HuH-7 (cell line): ENCODE measurements at places on chromosomes 7 and 10.
A peak's percentile ranks its signal among the peaks of the same experiment; 100 is the strongest.

- no peak for DNase-seq
These were observed 65.8 kb downstream of the STK17A start for GRCh38 chr7:43648473-43649406.

- peak; percentile 40 for DNase-seq
These were observed 103.1 kb upstream of the APBB1IP start for GRCh38 chr10:26334932-26335573.

GRCh38 chr7:48421357-48421756 lies 250.1 kb downstream of the ABCA13 start:
- no peak for DNase-seq

DNA sequence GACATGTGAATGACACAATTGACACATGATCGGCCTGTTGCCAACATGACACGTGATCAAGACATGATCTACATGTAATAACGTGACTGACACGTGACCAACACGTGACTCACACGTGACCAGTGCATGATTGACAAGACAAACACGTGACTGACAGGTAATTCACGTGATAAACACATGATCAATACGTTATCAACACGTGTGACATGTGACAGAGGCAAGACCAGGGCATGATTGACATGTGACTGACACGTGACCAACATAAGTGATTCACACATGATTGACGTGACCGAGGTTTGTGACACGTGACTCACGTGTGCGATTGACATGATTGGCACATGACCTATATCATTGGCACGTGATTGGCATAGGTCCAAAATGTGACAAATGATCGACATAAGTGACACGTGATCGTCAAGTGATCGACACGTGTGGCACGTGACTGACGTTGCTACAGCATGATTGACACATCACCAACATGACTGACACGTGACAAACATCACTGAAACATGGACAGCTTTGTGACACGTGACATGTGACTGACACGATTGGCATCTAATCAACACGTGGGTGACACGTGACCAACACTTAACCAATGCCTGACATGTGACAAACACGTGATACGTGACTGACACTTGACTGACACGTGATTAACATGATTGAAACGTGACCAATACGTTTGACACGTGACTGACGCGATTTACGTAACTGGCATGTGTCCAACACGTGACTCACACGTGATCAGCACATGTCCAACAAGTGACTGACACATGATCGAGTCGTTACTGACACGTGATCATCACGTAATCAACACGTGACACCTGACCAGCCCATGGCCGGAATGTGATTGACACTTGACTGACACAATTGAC lies 23.0 kb downstream of the CRPPA start:
- no peak for DNase-seq

DNA sequence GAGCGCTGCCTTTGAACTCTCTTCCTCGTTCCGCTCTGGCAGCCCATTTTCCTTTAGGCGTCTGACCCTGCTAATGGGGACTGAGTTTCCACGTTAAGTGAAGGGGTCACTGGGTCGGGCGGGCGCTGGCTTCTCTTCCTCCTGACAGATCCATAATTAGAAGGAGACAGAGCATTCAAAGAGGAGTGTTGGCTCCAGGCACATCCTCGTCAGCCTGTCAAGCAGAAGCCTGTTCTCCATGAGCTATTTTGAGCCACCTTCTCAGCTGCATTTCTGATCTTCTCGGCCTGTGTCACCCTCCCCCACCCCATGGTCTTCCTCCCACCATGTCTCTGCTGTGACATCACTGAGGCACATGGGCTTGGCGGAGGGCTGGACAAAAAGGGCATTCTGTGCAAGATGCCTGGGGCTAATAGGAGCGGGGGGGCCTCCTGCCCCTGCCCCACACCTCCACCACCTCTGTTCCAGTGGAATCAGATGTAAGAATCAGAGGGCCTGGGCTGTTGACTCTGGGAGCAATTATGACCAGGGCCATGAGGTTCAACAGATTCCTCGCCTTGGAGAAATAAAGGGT lies 248.1 kb downstream of the PLXNA4 start:
- no peak for DNase-seq

GRCh38 chr7:123876557-123877256 lies 31.7 kb downstream of the HYAL4 start:
- DNase-seq = no peak

DNA sequence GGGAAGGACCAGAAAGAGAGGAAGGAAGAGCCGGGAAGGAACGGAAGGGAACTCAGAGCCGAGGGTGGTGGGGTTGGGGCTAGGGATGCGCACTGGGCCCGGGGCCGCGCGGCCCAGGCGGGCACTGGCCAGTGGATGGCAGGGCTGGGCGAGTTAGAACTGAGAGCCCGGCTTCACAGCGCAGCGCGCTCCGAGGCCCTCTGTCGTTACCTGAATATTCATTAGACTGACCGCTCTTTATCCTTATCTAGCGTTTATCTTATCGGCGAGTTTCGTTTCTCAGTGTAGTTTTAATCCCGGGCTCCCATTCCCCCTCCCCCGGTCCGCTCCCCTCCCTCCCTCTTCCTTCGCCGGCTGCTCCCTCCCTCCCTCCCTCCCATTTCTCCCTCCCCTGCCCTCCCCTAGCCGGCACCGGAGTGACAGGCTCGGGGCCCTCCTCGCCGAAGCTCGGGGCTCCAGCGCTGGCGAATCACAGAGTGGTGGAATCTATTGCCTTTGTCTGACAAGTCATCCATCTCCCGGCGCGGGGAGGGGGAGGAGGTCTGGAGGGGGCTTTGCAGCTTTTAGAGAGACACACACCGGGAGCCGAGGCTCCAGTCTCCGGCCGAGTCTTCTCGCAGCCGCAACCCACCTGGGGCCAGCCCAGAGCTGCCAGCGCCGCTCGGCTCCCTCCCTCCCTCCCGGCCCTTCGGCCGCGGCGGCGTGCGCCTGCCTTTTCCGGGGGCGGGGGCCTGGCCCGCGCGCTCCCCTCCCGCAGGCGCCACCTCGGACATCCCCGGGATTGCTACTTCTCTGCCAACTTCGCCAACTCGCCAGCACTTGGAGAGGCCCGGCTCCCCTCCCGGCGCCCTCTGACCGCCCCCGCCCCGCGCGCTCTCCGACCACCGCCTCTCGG lies at the start of gene PAX2:
PAX2 (plus strand) TSS at position 596 of the 895 bp plus-strand sequence. CDS start 679 bp downstream, outside the sequence.
- DNase-seq = no peak

DNA sequence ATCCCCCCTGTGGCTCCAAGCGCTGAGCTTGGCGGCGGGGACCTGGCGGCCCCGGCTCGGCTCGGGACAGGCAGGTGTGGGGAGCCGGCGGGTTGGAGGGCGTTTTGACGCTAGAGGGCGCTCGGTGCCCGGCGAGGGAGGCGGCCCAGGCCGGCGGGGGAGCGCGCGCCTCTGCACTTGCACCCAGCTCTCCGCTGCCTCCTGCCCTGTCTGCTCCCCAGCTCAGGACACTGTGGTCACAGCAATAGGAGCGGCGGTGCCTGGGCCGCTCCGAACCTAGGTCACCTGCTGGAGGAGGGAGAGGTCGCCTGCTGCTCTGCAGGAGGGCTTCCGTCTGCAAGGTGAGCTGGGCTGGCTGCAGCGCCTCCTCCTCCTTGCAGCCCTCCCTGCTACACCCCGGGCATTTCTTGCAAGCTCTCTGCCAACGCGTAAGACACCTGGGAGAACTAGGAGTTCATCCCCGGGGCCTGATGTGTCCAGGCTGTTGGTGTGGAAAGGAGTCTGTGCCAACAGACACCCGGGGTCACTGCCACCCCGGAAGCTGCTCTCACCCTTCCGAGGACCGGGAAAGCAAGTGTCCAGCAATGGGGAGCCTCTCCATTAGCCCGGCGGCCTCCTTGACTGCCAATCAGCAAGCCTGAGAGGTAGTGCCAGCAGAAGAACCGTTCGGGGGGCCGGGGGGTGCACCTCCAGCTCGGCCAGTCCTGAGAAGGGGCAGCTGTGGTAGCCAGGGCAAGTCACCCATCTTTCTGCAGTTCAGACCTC lies 620.4 kb downstream of the GALNT17 start:
- DNase-seq = peak; percentile 93

GRCh38 chr7:12706900-12707536 lies 19.6 kb downstream of the ARL4A start:
- DNase-seq = no peak

DNA sequence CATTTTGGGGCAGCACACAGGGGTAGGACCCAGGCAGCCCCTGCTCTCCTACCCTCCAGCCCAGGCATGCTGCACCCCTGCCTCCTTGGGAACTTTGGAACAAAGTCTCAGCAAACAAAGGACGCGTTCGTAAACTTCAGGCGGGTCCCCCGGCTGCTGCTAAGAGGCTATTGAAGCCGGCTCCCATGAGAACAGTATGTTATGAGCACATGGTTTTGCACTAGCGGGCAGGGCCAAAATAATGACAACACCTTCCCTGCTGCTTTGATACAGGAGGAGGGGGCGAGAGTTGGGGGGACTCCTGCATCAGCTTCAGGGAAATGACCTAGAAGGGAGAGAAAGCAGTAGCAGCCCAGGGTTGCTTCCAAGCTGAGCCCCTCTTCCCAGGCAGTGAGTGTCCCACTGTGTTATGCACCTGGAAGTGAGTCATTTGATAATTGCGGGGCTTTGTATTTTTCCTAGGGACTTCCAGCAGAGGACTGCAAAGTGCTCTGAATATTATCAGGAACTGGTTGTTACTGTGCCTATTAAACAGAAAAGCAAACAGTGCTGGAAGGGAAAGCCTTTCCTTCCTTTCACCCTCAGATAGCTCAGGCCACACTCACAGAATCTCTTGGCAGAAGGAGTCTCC lies 6.9 kb downstream of the ITPRIP start:
- DNase-seq = no peak

- DNase-seq = no peak
These were observed 18.8 kb downstream of the REEP3 start for GRCh38 chr10:63539994-63540393.

- no peak for DNase-seq
These were observed 77.5 kb upstream of the CUX1 start for GRCh38 chr7:101739775-101740398.

DNA sequence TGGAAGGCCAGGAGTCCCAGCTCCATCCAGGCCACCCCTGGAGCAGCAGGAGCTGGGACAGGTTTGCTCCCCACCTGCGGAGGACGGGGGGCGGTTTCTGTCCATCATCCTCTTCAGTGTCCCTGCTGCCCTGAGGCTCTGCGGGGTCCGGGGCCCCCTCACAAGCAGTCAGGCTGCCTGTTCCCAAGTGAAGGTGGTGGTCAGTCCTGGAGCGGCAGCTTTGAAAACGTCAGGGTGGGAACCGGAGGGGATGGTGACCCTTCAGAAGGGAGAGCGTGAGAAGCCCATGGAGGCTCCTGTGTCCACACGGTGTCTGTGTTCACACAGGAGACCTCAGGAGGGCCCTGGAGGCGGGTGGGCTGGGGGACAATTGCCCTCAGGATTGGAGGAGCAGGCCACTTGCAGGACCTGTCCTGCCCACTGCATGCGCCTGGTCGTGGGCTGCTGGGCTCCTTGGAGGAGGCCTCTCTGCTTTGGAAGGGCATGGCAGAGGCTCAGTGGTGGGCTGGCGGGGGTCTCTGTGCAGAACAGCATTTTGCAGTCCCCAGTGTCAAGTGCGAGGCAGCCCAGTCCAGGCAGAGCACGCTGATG lies 49.3 kb upstream of the INPP5A start:
- DNase-seq = no peak

DNA sequence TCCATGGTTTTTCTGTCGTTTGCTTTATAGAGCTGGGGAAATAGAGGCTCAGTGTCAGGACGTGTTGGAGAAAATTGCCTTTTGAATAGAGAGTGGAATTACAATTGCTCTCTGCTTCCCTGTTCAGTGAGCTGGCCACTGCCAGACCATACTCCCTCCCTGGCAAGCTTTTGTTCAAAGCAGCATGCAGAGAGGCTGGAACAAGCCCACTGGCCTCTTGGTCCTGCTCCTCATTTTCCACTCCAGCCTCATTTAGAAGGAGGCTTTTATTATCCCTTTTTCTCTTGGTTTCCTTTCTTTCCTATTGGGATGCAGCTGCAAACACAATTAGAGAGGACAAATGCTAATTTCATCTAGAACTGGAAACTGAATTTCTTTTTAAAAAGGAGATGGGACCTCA lies 302.2 kb upstream of the PODXL start:
- no peak for DNase-seq

GRCh38 chr10:99433378-99434020 lies 3.1 kb upstream of the GOT1 start:
- DNase-seq = no peak

- no peak for DNase-seq
These were observed 161.6 kb upstream of the KMT2E start for GRCh38 chr7:104852386-104852785.

DNA sequence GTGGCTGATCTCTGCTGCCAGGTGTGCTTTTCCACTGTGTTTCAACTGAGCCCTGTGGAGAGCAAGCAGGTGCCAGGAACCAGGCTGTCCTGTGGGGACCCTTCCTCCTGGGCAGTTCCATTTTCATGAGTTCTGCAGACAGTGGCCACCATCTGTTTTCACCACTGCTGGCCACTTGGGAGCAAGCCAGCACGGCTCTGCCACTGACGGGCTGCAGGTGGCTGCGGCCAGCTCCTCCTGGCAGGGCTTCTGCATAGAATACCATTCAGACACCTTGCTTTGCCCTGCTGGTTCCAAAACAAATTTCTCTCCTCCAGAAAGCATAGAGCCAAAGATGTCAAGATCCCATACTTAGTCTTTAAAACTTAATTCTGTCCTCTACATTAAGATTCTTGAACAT lies 48.3 kb downstream of the LANCL2 start:
- no peak for DNase-seq

DNA sequence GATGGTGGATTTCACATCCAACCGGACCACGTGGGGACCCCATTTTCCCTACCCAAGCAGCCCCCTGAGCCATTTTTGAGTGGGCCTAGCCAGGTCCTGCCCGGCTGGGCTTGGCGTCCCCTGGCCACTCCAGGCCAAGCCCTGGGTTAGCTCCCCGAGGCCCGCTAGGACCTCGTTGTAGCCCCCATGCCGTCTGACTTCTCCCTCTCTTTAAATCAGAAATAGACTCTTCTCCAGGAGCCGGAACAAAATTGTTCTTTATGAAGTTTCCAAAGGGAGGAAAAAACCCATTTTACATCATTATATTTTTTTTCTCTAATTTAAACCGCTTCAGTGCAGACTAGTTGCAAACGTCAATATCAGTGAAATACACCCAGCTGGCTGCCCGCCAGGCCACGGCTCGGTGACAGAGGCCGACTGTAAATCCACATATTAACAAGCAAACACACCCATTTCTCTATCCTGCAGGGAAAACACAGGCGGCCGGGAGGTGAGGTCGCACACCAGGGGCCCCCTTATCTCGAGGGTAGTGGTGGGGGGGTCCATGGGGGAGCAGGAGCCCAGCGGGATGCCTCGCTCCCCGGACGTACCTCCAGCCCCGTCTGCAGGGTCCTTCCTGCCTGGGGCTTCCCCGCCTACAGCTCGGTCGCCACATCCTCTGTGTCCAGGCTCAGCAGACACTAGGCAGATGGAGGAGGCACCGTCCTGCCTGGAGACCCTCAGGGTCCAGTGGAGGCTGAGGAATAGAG lies 72.7 kb downstream of the ELFN1 start:
- peak; percentile 82 for DNase-seq

GRCh38 chr10:60427709-60428386 lies 38.2 kb upstream of the ANK3 start:
- DNase-seq = no peak
